T follicular helper cell (primary cell): ENCODE measurements at places on chromosomes 4 and X.

GRCh38 chr4:76277667-76278066 is 26.1 kb downstream of the FAM47E start:
- DNase-seq, result no peak

GRCh38 chrX:36543499-36543898 is 464.7 kb upstream of the FAM47C start:
- no peak for DNase-seq

DNA sequence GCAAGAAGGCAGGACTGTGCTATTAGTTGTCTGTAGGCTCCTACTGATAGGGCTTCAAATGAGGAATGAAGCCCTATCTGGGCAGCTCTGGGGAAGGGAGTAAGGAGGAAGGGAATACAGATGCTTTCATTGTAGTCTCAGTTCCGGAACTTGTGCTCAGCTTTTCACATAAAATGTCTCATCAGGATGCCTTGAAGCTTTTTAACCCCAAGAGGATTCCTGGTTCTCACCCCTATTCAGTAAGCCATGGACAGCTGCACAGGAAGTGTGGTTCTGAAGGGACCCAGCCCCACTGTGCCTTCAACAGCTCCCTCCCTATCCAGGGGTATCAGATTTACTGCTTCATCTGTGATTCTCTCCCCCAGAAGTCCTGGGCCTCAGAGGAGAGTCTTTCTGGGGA is 5.0 kb downstream of the ARMCX5 start:
- DNase-seq, result no peak

DNA sequence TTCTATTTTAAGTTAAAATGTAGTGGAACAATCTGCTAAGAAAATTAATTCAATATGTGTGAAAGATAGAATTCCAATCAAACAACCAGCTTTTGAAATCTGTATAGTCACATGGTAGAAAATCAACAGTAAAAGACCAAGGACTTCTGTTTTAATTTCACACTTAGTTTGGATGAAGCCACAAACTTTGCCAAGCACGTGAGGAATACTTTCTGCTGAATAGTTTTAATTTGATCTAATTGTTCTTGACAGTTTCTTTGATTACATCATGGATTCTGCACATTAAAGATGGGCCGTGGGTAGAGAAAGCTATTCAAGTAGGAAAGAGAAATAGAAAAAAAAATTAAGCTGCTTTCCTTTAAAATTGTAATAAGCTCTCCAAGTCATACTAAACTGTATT is 137.9 kb upstream of the FAM241A start:
- no peak for DNase-seq

DNA sequence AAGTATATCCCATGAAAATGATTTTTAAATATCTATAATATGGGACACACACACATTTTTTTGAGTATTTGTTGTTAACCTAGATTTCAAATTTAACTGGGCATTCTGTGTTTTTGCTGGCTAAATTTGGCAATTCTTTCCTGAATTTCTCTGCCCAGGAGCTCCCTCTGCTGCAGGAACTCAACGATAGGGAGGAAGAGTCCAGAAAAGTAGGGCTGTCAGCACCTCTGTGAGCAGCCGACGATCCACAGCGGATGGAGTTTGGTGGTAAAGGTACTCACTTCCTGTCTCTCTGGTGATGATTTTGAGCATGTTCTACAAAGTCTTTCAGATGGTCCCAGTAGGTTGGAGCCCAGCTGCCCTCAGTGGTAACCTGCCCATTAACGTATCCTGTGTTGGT is 23.1 kb upstream of the TMEM184C start:
- DNase-seq, result no peak

GRCh38 chrX:132957211-132958090 is 978 bp downstream of the HS6ST2 start:
- no peak for DNase-seq

GRCh38 chr4:68447201-68447600 is at the start of gene TMPRSS11E:
Gene TMPRSS11E (plus strand): TSS chr4:68447463. CDS start chr4:68447513, 50 bp downstream.
- DNase-seq, result no peak
